Right renal pelvis (tissue), 4 donors: ENCODE measurements at places on chromosomes 11 and 22.

- no peak for DNase-seq
Measured at GRCh38 chr11:34160791-34161190, 55.4 kb downstream of the NAT10 start.

DNA sequence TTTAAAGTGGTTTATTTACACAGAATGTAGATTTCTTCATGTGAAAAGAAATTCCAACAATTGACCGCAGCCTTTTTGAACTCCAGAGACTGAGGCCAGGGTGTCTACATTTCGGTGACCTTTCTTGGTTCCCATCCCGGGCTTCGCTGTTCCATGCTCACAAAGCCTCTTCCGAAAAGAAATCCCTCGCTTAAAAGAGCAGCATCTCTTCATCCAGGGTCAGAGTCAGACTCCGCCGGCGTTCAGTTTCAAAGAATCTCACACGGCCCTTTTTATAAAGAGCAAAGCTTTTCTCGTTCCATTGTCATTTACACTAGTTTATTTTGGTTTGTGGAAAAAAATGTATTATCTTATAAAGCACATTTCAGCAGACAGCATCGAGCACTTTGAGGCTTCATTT lies 530.6 kb upstream of the B3GAT1 start:
- DNase-seq = no peak

GRCh38 chr11:17287058-17287457 lies 10.5 kb downstream of the NUCB2 start:
- DNase-seq = no peak

- no peak for DNase-seq
Measured at GRCh38 chr11:73126804-73127480, 15.2 kb downstream of the FCHSD2 start.

DNA sequence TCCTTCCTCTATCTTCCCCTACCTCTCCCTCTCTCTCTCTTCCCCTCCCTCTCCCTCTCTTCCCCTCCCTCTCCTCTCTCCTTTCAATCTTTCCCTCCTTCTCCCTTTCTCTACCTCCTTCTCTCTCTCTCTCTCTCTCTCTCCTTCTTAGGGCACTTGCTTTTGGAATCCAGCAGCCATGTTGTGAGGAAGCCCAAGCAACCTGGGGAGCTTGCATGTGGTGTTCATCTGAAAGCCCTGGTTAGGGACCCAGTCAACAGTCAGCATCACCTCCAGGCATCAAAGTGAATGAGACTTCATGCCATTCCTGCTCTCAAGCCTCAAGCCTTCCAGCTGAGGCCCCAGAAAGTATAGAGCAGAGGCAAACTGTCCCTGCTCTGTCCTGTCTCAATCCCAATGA lies 65.6 kb upstream of the SHISAL1 start:
- DNase-seq = no peak

DNA sequence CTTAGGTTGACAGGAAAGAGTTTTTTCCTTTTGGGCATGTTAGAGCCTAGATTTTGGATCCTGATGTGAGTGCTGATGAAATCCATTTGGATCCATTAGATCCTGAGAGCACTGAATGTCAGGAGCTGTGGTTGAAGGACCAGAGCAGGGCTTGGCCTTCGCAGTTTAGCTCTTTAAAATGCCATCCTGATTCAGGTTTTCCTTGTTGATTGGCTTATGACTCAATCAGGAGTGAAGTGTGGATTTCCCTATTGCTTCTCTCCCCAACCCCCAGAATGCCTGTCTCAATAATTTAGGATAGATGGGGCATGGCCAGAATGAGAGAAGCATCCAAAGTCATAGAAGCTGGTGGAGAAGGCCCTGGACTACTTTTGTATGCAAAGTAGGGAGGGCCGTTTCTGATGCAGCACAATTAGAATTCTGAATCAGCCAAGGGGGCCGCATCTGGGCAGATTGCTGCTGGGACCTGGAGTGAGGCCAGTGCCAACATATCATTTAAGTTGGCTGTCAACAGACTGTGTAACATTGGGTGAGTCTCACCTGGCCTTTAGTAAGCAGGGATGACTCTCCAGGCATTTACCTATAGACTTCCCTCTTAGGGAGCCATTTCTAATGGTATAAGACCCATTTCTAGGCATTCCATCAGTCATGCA lies 80.5 kb downstream of the TEAD1 start:
- no peak for DNase-seq

DNA sequence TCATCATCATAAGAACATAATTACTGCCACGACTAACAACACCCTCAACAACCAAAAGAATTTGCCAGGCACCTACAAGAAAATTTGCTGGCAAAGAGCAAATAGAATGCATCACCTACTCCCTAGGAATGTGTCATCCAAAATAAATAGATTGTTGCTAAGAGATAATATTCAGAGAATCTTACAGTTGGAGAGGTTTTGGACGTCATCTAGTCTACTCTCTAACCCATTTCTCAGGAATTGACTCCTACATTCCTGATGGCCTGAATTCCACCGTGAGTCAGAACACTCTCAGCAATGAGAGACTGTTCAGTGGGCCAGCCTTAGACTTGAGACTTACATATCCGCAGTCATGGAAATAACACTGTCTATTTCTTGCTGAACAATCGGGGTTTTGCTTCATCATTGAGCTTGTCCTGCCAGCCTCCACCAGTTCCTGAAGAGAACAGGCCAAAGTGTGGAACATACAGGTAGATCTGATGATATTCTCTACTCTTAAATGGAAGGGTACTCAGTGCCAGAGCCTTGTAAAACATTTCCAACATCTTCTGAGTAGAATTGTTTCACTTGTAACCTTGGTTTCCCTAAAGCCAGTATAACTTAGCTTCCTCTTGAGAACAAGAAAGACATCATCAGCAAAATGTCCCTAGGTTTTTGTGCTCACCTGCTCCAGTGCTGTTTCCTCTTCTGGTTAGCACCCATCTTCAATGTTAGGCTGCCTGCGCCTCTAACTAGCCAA lies 8.3 kb downstream of the KIRREL3 start:
- DNase-seq = no peak

DNA sequence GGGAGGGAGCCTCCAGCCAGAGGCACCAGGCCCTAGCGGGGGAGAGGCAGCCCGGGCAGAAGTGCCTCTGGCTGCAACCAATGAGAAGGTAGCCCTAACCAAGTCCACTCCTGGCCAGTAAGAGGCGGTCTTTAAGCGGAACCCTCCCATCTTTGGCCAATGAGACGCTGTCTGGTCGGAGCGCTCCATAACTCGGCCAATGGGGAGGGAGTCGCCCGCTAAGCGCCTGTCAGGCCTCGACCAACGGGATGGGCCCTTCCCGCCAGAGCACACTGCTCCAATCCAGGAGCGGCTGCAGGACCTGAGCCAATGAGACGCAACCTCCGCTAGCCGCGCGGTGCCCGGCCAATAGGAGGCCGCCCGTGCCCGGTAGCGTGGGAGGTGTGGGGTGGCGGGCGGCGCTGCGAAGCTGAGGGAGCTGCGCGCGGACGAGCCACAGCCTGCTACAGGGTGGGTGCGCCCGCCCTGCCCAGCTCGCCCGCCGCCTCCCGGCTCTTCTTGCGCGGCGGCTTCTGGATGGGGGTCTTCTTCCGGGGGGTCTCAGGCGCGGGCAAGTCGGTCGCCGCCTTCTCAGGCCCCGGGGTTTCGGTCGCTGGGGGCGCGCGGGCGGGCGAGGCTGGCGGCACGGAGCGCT lies 12.6 kb downstream of the SCARF2 start:
- DNase-seq = no peak

- DNase-seq = no peak
Measured at GRCh38 chr11:128273736-128274135, 313.6 kb downstream of the ETS1 start.

DNA sequence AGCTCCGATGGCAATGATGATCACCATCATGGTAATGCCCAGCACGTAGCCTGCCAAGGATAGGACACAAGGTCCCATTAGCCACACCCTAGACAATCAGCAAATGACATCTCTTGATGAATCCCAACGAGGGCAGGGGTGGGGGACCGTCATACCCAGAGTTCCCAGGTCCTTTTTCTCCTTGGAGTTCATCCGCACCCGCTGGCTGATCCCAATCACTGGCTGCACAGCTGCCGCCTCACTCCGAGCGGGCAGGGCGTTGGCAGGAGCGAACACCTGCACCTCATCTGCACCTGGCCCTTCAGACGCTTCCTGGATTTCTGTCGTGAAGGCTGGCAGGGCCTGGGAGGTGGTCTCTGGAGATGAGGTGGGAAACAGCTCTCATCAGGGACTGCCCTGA lies 2.9 kb downstream of the PIK3IP1 start:
- DNase-seq = no peak

- no peak for DNase-seq
Measured at GRCh38 chr11:128629516-128630106, 42.3 kb upstream of the ETS1 start.

GRCh38 chr22:22673628-22674027 lies 29.2 kb downstream of the GGTLC2 start:
- DNase-seq = no peak

- no peak for DNase-seq
Measured at GRCh38 chr11:104700609-104701008, 197.7 kb downstream of the CASP12 start.

- no peak for DNase-seq
Measured at GRCh38 chr11:103024086-103024485, 67.9 kb downstream of the DCUN1D5 start.
